ENCODE measurements at places on chromosomes 16 and 17.
A peak's percentile ranks its signal among the peaks of the same experiment; 100 is the strongest.

DNA sequence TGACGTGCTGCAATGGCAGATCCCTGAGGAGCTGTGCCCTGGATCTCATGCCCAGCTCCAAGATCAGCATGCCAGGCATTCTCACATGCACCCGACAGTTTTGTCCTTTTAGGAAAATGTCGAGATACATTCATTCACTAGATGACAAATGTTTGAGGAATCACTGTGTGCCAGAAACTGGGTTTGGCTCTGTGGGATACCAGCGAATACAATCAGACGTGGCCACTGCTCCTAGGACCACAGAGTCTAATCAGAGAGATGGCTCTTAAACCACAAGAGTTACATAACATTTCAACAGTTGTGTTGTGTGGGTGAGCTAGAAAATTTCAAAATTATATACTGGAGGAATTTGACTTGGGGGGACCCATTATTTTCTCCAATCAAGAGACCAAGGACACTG is 579.7 kb downstream of the CDH13 start:
- DNase-seq, result no peak

GRCh38 chr17:40139566-40140058 is 725 bp upstream of the CASC3 start:
- DNase-seq, result no peak

GRCh38 chr16:59013930-59014329 is 279.8 kb upstream of the GOT2 start:
- DNase-seq, result no peak

DNA sequence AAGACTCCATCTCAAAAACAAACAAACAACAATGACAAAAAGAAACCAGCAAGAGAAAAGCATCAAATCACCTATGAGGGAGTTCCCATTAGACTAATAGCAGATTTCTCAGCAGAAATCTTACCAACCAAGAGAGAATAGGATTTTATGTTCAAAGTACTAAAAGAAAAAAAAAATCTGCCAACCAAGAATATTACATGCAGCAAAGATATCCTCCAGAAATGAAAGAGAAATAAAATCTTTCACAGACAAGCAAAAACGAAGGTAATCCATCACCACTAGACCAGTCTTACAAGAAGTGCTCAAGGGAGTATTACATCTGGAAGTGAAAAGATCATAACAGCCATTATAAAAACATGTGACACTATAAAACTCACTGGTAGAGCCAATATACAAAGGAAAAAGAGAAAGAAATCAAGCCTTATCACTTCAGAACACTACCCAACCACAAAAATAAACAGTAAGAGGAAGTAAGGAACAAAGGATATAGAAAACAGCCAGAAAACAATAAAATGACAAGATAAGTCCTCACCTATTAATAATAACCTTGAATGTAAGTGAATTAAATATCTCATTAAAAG is 66.3 kb downstream of the STX8 start:
- no peak for DNase-seq

- DNase-seq, result no peak
Measured at GRCh38 chr16:49918257-49918656, 62.3 kb upstream of the ZNF423 start.

DNA sequence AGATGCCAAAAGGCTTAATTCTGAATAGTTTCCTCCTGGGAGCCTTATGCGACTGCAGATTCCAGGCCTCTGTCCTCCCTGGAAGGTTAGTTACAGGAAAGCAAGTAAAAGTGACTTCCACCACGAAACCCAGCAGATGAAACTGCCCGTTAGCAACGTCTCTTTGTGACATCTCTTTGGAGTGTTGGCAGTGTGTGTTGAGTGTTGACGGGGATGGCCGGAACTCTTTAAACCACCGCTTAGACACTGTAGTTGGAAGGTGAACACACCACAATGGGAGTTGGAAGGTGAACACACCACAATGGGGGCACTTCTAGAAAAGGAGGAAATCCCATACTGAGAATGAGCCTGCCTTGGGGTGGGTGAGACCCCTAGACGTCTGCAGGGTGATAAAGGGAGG is 858 bp downstream of the SKAP1 start:
- DNase-seq, result peak; percentile 18

DNA sequence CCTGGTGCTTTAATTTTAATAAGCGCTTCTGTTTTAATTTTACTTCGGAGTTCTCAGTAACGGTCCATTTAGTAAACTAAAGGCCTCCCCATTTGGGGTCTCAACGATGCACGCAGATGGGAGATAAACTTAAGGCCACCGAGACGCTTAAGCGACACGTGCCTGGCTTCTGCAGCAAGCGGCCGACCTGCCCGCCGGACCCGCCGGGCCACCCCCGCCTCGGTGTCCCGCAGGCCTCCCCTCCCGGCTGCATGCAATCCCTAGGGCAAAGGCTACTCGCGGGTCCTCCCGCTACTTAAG is 592 bp downstream of the GCSH start:
- no peak for DNase-seq

- DNase-seq, result peak; percentile 88
Measured at GRCh38 chr17:82110298-82110697, 12.3 kb upstream of the FASN start.

DNA sequence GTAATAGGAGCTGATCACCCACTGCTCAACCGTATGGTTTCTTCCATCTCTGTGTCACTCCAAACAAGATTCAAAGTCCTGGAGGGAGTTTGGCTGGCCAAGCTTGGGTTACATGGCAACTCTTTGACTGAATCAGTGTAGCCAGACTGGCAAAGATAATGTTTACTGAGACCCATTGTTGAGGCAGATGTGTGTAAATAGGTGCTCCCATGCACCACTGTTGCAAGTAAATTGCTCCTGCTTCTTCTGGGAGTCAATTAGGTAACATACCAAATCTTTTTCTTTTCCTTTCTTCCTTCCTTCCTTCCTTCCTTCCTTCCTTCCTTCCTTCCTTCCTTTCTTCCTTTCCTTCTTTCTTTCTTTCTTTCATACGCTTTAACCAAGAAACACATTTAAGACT is 86.3 kb upstream of the DHX40 start:
- DNase-seq, result no peak

DNA sequence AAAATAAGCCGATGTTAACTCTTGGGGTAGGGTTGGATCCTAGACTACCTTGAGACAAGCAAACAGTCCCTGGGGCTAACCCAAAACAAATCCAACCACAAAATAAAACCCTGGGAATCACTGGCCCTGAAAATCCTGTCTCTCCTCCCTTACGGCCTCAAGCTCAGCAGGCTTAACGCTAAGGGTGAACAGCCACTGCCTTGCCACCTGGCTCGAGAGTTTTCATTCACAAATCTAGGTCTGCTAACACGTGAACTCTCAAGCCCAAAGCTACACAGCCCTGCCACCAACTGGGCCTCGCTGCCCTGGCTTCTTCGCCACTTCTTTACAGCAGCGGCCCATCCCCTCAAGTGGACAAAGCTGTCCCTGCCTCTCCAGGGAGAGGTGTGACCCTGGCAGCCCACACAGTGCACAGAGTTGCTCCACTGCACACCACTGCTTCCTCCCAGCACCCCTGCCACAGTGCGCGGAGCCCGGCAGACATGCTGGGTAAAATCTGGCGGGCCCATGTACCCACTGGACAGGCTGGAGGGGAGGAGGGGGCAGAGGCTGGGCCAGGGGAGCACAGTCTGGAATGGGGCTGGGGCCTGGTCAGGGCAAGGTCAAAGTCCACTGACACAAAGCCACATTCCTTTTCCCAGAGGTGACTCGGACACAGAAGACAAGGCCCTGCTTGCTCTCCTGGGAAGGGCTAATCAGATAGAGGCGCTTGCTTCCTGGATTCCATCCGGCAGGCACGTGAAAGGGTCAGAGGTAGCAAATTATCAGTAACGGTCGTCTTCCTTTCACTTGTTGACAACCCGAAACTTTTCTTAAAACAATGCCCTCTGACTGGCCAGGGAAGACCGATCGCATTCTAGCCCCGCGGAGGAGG is 996 bp downstream of the PCYT2 start:
- DNase-seq, result peak; percentile 55

DNA sequence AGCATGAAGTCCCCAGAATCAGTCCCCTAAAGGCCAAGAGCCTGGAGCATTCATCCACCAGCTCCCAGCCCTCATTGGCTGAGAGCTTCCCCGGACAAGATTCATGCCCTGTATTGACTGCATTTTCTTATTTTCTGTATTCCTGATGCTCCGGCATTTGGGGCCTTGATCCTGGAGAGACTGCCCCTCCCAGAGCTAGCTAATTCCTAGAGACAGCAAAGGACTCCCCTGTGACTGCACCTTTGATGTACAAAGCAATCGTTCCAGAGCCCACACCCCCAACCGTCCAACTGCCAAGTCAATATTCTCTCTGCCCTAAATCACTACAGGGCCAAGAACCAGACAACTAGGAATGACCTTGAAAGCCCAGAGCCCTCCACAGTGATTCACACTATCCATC is 93.4 kb upstream of the CDH5 start:
- DNase-seq, result no peak

DNA sequence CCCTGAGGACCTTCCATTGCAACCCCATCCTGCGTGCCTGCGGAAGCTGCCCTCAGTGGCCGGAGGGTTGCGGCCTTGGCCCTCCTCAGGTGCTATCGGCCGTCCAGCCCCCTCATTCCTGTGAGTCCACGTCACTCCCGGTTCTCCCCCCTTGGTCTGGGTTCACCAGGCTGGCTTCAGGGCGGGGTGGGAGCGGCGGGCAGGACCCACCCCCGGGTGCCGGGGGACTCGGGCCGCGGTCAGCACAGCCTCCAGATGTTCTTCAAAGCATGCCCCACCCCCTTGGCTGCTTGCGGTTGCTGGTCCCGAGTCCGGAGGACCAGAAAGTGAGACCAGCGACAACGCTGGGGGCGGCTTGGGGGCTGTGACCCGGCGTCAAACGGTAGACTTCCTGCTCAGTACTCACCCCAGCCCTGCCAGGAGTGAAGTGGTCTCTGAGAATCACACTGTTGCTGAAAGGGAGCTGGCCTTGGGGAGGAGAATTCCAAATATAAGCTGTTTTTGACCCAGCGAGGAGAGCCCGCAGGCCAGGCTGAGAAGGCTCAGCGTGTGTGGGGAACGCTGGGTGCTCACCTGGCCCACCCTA is 4.5 kb downstream of the ZNF469 start:
- DNase-seq, result no peak

GRCh38 chr17:50125420-50125997 is 4.5 kb downstream of the SAMD14 start:
- DNase-seq, result no peak

DNA sequence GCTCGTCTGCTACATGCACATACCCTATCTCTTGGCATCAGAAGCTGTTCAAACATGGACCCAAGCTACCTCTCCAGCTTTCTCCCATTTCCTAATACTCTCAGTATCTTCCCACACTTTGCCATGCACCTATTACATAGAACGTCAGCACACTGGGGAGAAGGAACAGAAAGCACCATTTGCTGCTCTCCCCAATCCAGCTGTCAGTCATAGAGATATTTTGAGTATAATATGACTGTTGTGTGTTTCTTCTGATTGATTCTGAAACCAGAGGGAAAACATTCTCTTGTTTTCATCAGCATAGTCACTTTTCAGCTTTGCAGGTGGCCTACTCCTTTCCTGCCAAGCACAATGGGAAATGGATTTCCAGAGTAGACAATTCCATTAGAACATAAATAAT is 107.1 kb downstream of the ADAMTS18 start:
- DNase-seq, result no peak

DNA sequence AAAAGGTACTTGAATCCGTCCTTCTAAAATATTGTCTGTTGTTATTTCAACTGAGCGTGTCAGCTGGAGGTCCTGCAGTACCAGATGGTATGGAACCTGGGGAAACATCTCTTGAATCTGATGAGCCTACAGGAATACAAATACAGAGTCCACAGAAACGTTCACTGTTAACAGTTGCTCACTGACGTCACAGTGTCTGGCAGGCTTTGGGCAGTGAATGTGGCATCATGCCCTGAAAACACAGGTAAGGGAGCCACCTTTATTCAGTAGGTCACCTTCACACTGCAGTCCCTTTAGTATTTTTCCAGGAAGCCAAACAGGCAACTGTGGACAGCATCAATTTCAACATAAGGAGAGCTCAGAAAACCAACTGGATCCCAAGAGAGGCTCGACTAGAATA is 56.1 kb downstream of the AMFR start:
- no peak for DNase-seq

GRCh38 chr16:84411768-84412167 is 43.4 kb downstream of the ATP2C2 start:
- no peak for DNase-seq

DNA sequence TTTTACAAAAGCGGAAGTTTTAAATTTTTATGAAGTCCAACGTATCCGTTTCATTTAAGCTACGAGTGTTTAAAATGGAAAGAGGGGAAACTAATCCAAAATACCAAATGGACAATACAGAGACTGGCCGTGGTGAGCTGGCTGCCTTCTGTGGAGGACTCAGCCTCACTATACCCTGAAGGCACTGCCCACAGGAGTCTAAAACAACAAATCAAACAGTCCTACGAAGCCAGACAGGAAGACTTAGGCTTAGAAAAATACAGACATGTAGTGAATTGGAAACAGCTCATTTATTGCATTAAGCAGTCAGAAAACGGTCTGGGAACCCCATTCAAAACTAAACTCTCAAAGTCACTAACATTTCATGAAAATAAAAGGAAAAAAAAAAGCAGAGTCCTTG is 75.1 kb downstream of the CYTH1 start:
- peak; percentile 74 for DNase-seq

DNA sequence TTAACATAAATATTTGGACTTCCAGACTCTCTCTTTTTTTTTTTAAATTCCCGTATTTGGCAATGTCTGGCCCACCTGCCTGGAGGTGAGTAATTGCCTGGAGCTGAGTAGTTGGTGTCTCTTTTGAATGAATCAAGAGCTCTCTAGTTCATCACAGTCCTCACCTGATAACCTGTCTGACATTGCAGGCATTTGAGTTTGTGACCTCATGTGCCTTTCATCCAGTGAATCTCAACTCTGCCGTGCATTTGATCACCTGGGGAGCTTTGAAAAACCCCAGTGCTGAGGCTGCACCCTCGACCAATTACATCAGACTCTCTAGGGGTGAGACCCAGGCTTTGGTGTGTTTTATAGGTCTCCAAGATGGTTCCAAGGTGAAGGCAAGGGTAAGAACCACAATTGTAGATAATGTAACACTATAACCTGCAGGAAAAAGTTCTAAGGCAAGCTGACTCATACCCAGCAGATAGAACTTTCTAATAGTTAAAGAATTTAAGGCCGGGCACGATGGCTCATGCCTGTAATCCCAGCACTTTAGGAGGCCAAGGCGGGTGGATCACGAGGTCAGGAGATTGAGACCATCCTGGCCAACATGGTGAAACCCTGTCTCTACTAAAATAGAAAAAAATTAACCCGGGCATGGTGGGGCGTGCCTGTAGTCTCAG is 24.5 kb upstream of the HS3ST2 start:
- DNase-seq, result peak; percentile 73

GRCh38 chr17:8630227-8630801 is at the start of gene MYH10:
TSS of gene MYH10 (minus strand) at chr17:8630725. CDS start at chr17:8623246, 7,479 bp downstream.
- DNase-seq, result no peak

DNA sequence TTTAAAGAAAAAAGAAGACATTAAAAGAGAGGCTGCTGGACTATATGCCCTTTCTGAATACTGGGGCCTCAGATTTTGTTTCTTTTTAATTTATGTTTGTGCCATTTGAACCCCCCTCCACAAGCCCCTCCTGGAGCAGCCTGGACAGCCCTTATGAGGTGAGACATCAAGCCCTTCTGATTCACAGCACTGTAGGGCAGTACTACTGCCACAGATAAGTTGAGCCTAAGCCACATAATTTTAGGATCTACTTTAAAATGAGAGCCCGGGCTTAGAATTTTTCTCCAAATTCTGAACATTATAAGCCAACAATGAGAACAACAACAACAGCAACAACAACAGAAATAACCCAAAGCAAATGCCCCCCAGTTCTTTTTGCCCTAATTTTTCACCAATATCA is 256.9 kb upstream of the SALL1 start:
- DNase-seq, result peak; percentile 65

- no peak for DNase-seq
Measured at GRCh38 chr17:60920107-60920506, 242.5 kb downstream of the BCAS3 start.

GRCh38 chr17:66422186-66422585 is 119.8 kb downstream of the PRKCA start:
- DNase-seq, result peak; percentile 79
